Stomach (tissue), 19 donors: ENCODE measurements at places on chromosomes 6 and 20. TPM values are rescaled to one million over a fixed set of nuclear protein-coding genes. Genes with fewer than 3 reads are reported as not detected.

Gene HLA-DPA1
- 14.3 TPM for polyA plus RNA-seq

Gene DUSP22
- polyA plus RNA-seq, result 43.7 TPM

DNA sequence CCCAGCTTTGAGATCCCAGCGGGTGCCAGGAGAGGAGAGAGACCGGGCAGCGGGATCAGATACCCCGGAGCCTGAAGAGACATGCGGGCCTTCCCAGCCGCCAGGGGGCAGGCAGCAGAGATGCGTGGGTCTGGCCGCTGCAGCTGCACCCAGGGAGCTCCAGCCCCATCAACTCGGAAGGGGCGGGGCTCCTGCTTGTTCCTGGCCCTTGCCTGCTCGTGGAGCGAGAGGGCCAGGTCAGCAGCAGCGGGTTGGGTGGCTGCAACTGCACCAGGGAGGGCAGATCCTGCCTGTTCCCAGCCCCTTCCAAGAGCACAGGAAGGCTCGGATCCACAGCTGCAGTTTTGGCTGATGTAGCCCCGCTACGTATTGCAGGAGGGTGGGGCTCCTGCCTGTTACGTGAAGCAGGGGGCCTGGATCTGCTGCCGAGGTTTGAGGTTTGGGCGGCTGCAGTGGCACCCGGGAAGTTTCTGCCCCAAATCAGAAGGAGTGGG is 532.8 kb downstream of the RFPL4B start:
- DNase-seq, result peak; percentile 49

- DNase-seq, result peak; percentile 87
Observed at GRCh38 chr20:57514273-57514751, 10.6 kb downstream of the CTCFL start.

DNA sequence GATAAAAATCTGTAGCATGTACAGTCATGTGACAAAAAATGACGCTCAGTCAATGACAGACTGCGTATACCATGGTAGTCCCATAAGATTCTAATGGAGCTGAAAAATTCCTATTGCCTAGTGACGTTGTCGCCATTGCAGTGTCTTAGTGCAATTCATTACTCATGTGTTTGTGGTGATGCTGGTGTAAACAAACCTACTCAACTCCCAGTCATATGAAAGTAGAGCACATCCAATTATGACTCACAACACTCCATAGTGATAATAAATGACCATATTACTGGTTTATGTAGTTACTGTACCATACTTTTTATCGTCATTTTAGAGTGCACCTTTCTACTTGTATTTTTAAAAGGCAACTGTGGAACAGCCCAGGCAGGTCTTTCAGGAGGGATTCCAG is 45.0 kb downstream of the TFAP2A start:
- DNase-seq, result no peak

DNA sequence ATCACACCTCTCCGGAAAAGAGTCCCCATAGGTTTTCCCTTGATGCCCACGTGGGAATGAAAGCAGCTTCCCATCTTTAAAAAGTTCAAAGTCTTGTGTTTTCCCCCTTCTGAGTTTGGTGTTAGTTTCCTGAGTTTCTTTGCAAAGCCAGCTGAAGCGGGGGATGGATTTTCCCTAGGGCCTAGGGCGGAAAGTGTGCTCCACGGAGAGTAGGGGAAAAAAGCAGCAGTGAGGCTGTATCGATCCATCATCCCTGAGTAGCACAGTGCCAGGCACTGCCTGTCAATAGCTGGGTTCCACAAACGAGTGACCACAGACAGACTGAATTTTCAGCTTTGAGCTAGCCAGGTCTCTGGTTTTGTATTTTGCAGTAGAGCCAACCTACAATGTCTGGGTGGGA is 1.3 kb downstream of the DAAM2 start:
- DNase-seq, result peak; percentile 34
